ENCODE measurements at places on chromosomes 11 and 22.

DNA sequence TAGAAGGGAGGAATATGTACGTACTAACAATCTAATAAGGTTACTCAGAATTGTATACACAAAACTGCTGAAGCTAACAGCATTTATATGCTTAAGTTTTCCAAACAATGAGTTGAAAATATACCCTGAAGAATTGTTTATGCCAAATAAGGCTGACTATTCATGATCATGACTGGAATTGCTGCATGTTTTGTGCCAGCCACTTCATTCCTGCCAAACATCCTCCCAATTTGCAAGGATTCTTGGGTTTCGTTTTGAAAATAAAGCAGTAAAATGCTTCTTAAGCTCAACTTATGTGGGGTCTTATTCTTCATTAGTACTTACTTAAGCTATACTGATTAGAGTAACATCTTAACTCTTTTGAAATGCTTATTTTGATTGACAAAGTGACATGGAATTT is 149.0 kb downstream of the SPON1 start:
- no peaks in the 10 kb centered on the region for H3K36me3 ChIP-seq
- no peak for DNase-seq
- no peaks in the 10 kb centered on the region for H3K4me1 ChIP-seq
- H3K4me3 ChIP-seq: no peak overlapping the region

DNA sequence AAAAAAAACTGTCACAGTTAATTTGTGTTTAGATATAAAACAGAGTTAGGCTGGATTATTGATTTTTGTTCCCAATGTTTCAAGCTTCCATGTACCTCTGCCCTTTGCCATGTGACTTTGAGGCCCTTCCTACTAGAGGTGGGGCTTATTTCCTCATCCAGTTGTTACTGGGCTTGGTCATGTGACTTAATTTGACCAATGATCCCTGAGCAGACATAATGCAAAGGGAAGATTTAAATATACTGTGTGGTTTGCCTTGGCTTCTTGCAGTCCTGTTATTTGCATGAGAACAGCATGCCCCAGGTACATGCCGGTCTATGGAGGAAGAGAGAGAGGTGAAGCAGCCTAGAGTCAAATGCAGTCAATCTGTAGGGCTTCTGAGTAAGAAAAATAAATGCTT is 347.0 kb downstream of the MIAT start:
- no peaks in the 10 kb centered on the region for H3K4me1 ChIP-seq
- H3K27ac ChIP-seq: no peak overlapping the region
- H3K27me3 ChIP-seq: no peaks in the 10 kb centered on the region
- no peak overlapping the region for H3K4me3 ChIP-seq
- H3K36me3 ChIP-seq: no peaks in the 10 kb centered on the region

DNA sequence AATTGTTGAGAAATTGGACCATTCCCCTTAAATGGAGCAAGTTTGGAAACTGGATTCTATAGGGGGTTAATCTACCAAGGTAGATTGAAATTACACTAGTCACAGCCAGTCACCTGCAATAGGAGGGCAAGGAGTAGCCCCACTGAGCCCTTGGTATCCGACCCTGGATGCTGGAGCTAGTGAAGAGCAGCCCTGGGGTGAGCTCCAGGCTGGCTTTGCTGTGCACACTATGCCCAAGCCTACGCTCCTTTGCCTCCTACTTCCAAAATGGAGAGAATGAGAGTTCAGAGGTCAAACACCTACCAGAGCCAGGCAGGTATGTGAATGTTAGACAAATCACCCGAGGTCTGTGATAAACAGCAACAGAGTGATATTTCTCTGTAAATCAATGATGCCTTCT is 23.7 kb downstream of the SNU13 start:
- no peaks in the 10 kb centered on the region for H3K27me3 ChIP-seq
- peaks cover 6% of the 10 kb centered on the region for H3K4me1 ChIP-seq
- H3K4me3 ChIP-seq: no peak overlapping the region
- peaks cover 45% of the 10 kb centered on the region for H3K36me3 ChIP-seq
- DNase-seq: no peak

DNA sequence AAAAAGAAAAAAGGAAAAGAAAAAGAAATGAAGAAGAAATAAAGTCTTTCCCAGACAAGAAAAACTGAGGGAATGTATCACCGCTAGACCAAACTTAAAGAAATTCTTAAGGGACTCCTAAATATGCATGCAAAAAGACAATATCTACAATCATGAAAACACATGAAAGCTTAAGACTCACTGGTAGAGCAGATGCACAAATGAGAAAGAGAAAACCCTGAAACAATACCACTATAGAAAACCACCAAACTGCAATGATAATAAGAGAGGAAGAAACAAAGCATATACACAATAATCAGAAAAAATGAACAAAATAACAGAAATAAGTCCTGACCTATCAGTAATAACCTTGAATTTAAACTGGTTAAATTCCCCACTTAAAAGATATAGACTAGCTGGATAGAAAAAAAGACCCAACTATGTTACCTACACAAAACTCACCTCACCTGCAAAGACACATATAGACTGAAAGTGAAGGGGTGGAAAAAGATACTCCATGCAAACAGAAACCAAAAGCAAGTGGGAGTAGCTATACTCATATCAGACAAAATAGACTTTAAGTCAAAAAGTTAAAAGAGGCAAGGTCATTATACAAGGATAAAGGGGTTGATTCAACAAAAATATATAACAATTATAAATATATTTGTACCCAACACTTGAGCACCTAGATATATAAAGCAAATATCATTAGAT is 61.3 kb upstream of the NARS2 start:
- no peak for DNase-seq
- H3K36me3 ChIP-seq: peaks cover 7% of the 10 kb centered on the region
- H3K27ac ChIP-seq: peak overlapping the region; percentile 69
- H3K4me1 ChIP-seq: peaks cover 8% of the 10 kb centered on the region

GRCh38 chr22:46411347-46411746 is 75.8 kb downstream of the TRMU start:
- no peak overlapping the region for H3K4me3 ChIP-seq
- no peak overlapping the region for H3K27ac ChIP-seq
- H3K27me3 ChIP-seq: no peaks in the 10 kb centered on the region

Measured in T-helper 2 cell treated with Interferon-gamma antibody and Interleukin-4, amounts not matched to agents 5 μg/mL and 100 μg/mL, for 36 hours (primary cell).